T-helper 9 cell (primary cell): ENCODE measurements at places on chromosomes 4 and X.

- DNase-seq, result no peak
Observed at GRCh38 chr4:20279381-20279780, 27.7 kb downstream of the SLIT2 start.

- DNase-seq, result no peak
Observed at GRCh38 chr4:144633215-144633614, 12.7 kb upstream of the HHIP start.

DNA sequence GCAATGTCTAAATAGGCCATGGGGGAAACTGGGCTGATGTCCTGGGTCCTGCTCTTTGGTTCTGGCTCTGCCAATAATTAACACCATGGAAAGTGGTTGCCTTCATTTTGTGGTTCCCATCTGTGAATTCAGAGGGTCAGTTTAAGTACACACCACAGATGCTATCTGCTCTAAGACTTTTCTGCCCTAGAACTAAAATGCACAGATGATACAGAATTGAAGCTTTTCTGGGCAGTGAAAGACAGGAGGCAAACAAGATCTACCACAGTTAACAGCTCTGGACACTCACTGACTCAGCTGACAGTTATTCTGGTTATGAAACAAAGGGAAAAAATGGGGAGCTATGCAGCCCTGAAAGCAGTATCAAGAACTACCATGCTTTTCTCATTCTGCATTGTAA lies 37.3 kb downstream of the APBB2 start:
- DNase-seq, result no peak

DNA sequence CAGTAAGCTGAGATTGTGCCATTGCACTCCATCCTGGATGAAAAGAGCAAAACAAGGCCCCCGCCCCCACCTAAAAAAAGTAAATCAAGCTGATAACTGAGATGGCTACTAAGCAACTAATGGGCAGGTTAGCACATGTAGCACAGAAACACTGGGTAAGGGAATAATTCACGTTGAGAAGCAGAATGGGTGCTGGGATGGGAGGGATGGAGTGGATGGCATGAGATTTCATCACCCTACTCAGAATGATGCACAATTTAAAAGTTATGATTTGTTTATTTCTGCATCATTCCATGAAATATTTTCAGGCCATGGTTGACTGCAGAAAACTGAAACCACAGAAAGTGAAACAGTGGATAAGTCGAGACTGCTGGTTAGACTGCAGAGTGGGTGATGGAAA lies 224.0 kb downstream of the ARAP2 start:
- no peak for DNase-seq

DNA sequence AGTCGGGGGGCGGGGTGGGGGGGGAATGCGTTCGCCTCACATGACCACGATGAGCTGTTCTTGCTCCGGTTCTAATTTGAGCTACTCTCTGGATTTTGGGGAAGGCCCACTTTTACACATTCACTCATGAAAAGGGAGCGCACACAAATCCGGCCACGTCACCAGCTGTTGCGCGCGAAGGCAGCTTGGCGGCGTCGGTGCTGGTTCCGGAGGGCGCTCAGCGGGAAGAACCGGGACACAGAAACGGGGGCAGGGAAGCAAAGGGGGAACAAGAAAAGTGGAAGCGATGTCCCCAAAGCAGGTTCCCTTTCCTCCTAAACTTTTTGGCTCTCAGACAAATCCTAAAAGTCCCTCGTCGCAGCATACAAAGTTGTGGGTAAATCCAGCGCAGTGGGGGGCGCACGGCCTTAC lies 605 bp downstream of the ANXA5 start:
- peak; percentile 35 for DNase-seq
